ENCODE measurements at places on chromosomes 1 and 21.

DNA sequence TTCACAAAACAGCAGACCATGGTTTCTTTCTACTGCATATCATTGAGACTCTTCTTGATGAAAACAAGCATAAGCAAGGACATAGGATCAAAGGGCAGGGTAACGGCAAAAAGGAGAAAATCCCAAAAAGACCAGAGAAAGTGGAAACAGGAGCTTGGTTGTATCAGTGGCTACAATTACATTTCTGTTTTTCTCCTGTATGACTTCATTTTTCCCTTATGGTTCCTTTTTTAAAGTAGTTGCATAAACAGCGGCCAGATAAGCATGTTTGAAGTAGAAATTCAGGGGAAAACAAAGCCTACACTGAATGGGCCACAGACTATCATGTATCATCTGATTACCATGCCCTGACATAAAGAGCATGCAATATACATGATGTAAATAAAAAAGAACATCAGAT, 4.6 kb downstream of the EGLN1 start:
- ATAC-seq, result no peak

GRCh38 chr1:241551759-241552638, 19.8 kb downstream of the KMO start:
- no peak for ATAC-seq

- no peak for ATAC-seq
Measured at GRCh38 chr1:230827801-230828200, 40.5 kb downstream of the C1orf198 start.

- ATAC-seq, result peak; percentile 61
Measured at GRCh38 chr1:207698822-207699483, 52.9 kb upstream of the CD46 start.

DNA sequence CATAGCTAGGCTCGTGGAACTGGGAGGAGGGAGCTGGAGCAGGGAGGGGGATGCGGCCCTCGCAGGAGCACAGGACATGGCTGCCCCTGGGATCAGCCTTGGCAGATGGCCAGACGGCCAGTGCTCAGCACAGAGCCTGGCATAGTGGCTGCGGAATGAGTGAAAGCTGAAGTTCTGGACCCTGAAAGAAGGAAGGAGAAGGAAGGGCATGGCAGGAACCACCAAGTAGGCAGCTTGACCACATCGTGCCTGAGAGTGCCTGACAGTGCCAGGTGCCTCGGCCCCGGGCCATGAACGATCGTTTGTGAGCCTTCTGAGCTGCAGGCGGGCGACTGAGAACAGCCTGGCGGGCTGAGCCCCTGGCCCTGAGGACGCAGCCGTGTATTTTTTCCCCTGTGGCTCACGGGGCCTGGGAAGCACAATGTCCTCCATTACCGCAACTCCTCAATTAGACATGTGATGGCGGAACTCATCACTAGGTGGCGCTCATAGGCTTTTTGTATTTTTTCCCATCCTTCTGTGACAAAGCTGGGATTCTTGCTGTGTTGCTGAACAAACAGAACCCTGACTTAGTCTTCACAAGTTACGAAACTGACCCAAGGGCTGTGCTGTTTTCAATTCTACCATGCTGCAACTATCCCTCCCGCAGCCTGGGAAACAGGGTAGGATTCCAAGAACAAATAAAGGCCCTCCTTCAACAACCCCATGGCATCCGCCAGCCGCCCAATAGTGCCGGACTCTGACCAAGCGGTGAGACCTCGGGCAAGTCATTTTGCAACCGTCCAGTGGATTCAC, 29.9 kb upstream of the TMEM61 start:
- ATAC-seq, result peak; percentile 60

- peak; percentile 22 for ATAC-seq
Measured at GRCh38 chr1:13801232-13801631, 101.2 kb downstream of the PRDM2 start.

GRCh38 chr1:183989078-183989577, 48.4 kb downstream of the COLGALT2 start:
- ATAC-seq, result peak; percentile 68

DNA sequence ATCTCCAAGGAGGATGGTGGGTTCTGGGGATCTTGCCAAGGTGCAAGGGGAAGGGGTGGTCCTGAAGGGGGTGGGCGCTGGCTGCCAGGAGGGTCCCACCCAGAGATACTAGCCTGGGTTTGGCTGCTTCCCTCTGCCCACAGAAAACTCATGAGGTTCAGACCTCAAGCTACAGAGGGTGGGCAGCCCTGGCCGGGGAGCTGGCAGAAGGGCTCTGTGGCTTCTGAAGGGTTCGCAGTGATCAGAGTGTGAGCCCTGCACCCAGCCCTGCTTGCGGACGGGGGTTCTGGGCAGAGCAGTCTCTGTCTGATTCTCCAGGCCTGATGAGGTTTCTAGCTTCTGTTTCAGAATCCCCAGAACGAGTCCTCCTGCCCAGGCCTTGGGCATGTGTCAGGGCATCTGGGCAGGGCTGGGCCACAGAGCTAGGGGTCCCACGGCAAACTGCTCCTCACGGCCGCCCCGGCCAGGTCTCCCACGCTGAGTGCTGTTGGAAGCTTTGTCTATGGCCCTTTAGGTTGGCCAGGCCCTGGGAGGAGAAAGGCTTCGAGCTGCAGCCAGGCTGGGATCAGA, 635 bp upstream of the MMEL1 start:
- ATAC-seq, result no peak

- ATAC-seq, result peak; percentile 61
Measured at GRCh38 chr1:11731691-11732283, 4.1 kb upstream of the AGTRAP start.

DNA sequence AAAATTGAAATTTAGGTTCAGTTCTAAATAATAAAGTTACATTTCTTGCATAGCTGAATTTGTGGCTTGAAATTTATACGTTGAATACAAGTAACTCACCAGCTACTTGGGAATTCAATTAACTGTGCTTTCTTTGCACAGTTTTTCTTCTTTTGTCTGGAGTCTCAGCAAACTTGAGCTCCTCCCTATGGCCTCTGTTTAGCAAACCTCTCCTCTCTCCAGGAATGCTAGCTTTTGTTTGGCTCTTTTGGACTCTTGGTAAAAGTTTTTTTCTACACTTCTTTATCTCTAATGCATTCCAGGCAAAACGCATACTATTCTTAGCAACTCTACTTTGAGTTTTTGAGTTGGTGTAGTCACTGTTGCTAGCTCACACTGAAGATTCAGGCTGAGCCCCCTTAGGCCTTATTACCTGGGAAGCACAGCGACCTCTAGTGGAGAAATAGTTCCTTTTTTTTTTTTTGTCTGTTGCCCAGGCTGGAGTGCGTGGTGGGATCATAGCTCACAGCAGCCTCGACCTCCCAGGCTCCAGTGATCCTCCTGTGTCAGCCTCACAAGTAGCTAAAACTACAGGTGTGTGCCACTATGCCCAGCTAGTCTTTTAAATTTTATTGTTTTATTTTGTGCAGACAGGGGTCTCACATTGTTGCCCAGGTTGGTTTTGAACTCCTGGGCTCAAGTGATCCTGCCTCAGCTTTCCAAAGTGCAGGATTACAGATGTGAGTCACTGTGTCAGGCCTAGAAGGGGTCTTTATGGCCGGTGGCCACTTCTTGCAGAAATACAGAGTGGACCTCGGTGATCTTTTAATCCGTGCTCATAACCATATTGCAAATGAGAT, 61.7 kb downstream of the CASQ2 start:
- ATAC-seq, result peak; percentile 47

DNA sequence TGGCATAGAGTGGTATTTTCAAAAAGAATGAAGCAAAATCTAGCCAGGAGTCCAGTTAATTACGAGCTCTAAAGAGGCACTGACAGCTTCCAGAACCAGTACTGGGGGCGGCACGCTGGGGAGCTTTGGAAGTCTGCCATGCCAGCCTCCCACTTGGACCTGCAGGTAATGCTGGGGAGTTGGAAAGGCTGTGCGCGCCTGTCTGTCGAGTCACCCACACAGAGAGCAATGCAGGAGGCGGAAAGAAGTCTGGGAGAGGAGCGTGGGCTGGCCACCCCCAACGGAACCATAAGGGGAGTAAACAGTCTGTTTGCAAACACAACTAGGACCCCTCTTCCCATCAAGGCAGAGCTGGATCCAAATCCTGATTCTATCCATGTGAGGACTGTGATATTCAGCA, 84.5 kb downstream of the BEND5 start:
- no peak for ATAC-seq

DNA sequence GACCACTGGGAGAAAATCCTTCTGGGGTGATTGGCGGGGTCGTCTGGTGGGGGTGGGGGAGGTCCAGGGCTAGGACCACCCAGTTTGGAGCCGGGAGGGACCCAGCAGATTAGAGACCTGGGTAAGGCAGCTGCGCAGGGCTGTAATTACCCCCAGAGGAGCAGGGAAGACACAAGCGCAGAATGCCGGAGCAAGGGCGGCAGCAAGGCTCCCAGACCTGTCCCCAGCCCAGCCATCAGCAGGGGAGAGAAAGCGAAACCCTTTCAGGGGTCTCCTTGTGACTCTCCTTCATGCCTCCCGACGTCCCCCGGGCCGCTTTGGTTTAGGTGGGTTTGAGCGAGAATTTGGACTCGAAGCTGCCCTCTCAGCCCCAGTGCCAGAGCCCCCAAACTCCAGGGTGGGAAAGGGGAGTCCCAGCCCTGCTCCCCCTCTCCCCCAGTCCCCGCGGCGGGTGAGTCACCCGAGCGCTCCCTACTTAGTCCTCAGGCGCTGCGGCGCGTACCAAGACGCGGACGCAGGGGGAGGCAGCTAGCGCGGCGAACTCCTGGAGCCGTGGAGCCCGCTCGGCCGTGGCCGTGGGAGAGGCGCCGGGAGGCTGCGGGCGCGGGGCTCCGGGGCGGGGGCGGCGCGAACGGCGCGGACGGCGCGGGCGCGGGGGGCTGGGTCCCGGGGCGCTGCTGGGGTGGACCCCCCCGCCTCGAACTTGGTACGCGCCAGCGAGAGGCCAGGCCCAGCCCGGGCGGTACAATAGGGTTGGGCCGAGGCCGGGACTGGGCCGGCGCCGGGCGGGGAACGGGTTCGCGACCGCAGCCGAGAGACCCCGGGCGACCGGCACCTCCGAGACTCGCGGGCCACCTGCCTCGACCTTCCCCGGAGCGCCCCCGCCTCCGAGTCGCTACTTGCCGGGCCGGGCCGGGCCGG, at the start of gene MAP7D1:
TSS of gene MAP7D1 (plus strand) at position 753 of the 921 bp plus-strand sequence. CDS start 258 bp downstream, outside the sequence.
- peak; percentile 73 for ATAC-seq

- no peak for ATAC-seq
Measured at GRCh38 chr1:66213491-66213890, 320.5 kb upstream of the SGIP1 start.

GRCh38 chr1:9107136-9107535, 21.8 kb downstream of the GPR157 start:
- ATAC-seq, result no peak

GRCh38 chr1:109877317-109877771, 33.3 kb upstream of the CSF1 start:
- peak; percentile 96 for ATAC-seq

DNA sequence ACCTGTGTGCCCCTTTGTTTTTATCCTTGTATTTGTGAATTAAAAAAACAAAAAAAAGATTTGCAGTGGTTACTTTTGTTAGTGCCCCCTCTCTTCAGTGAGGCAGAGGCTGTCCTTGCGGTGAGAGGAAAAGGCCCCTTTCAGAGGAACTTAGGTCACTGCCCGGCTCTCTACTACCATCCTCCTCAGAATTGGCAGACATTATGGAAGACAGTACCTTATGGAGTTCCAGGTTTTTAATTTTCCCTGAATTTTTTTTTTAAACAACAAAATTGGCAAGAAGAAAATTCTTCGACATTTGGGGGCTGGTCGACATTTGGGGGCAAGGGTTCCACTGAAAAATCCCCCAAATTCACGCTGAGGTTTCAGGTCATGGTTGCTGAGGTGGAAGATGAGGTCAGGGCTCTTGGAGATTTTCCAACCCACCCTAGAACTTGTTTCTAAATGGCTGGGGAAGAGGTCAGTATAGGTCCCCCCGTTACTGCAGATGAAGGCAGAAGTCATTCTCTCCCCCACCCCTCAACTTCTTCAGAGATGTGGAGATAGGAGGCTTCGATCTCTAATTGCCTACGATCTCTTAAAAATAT, 5.3 kb downstream of the RXFP4 start:
- no peak for ATAC-seq

GRCh38 chr1:182359645-182360044, 31.9 kb downstream of the GLUL start:
- no peak for ATAC-seq

GRCh38 chr1:222098404-222098803, 356.5 kb upstream of the DUSP10 start:
- no peak for ATAC-seq

DNA sequence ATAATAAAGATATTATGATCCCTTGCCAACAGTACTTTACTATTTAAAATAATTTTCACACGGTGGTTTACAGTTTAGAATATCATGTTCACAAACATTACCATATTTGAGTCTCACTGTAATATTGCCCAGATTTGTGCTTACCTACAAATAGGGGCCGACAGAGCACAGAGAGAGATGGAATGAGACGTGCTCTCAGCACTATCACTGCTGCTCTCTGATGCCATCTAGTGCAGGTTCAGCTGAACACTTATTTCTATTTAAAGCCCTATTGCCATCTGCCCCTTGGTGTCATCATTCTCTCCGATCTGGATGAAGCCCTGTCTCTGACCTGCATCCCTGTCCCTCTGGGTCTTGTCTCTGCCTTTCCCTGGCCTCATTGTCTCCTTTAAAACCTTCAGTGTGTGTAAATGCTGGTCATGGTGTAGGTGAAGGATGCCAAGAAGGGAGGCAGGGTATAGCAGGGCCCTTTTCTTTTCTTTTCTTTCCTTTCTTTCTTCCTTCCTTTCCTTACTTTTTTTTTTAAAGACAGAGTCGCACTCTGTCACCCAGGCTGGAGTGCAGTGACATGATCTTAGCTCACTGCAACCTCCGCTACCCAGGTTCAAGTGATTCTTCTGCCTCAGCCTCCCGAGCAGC, 6.9 kb upstream of the GPATCH4 start:
- ATAC-seq, result peak; percentile 98

- no peak for ATAC-seq
Measured at GRCh38 chr21:27380303-27380702, 413.4 kb upstream of the ADAMTS5 start.

GRCh38 chr1:207964195-207964966, 53.5 kb upstream of the CD34 start:
- no peak for ATAC-seq

DNA sequence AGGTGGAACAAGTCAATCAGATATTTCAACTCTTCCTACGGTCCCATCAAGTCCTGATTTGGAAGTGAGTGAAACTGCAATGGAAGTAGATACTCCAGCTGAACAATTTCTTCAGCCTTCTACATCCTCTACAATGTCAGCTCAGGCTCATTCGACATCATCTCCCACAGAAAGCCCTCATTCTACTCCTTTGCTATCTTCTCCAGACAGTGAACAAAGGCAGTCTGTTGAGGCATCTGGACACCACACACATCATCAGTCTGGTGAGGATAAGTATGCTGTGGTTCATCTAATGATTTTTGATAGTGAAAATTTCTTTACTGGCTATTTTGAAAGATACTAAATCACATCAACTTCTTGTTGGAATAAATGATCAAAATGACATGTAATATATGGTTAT, 67.7 kb upstream of the MPC2 start:
- ATAC-seq, result no peak
